DMS79 (cell line): ENCODE measurements at places on chromosomes 5 and 9.
A peak's percentile ranks its signal among the peaks of the same experiment; 100 is the strongest.

GRCh38 chr5:109962882-109963603 is 273.3 kb downstream of the MAN2A1 start:
- no peak for DNase-seq

GRCh38 chr5:35035271-35035670 is 12.5 kb downstream of the AGXT2 start:
- DNase-seq: no peak

GRCh38 chr9:30935730-30936129 is 1448.7 kb upstream of the ACO1 start:
- DNase-seq: no peak

DNA sequence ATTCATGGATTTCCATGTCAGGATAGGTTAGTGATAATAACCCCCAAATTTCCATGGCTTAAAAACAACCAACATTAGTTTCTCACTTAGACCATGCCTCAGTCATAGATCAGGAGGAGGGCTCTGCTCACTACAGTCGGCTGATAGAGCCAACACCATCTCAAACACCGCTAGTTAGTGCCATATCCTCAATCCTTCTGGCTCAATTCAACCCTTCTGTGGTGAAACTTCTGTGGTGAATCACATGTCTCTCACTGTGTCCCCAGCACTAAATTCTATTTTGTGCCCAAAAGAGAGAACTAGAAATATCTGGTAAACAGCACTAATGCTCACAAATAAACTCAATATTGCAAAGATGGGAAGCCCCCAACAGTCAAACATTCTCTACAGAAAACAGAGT is 21.1 kb downstream of the ECPAS start:
- DNase-seq: no peak

GRCh38 chr9:27467486-27467885 is 56.6 kb upstream of the IFNK start:
- DNase-seq: peak; percentile 16

DNA sequence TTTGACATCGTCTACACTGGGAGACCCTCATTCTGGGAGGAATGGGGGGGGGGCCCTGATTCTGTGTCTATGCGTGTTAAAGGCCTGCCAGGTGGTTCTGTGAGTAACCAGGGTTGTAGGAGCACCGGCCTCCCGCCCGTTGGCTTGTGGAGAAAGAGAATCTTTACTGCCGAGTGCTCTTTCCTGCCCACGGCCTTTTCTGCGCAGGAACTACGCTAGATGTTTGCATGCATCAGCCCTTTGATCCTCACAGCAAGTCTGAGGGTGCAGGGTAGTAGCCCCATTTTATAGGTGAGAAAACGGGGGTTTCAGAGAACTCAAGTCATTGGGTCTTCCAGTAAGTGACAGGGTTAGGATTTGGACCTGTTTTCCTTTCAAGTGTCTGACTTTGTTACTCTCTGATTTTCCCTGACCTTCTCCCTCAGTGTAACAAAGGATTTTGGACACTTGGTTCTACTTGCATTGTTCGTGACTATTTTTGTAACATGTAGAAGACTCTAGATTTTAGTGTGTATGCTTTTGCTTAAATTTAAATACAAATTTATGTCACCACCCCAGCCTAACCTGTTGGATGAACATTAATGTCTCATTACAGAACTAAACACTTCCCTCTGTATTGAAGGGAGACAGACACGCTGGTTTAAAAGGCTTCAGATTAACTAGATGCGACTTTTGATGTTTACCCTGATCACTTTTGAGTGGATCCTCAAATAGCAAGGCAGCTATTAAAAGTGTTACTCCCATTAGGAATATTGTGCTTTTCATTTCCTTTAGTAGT is 22.0 kb downstream of the MAST4 start:
- DNase-seq: no peak

GRCh38 chr9:124357721-124358361 is 57.4 kb downstream of the PSMB7 start:
- no peak for DNase-seq

DNA sequence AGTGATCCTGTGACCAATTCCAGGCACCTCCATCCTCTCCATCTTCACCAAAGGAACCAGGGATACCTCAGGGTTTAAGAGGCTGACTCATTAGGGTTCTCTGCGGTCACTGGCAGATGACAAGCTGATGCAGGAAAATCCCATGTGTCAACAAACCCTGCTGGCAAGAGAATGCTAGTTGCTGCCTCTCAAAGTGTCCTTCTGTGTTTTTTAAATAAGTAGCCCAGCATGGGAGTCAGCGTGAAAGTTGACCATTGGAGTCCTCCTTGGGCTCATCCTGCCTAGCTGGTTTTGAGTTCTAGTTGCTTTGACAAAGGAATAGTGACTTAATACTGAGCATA is 200.2 kb downstream of the SLIT3 start:
- DNase-seq: no peak

- DNase-seq: no peak
These were observed 122.0 kb downstream of the PAPPA start for GRCh38 chr9:116275418-116276195.

DNA sequence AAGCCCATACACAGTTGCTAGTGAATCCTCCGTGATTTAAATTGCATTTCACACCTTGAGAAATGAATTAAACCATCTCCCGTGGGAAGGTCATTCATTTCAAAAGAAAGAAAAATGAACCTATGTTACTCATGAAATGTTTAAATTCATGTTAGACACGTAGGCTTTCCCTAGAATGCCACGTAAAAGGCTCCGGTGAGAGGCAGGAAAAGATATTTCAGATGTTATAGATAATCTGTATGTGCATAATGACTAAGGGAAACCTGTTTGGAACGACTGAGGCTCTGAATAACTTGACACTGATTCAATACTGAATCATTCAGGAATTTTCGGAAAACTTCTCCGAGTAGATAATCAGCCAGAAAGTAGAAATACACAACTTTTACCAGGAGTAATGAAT is 134.3 kb upstream of the ICE1 start:
- no peak for DNase-seq

GRCh38 chr9:99466781-99467180 is 244.7 kb downstream of the SEC61B start:
- no peak for DNase-seq

GRCh38 chr5:66351813-66352212 is 207.7 kb downstream of the SREK1 start:
- DNase-seq: no peak

DNA sequence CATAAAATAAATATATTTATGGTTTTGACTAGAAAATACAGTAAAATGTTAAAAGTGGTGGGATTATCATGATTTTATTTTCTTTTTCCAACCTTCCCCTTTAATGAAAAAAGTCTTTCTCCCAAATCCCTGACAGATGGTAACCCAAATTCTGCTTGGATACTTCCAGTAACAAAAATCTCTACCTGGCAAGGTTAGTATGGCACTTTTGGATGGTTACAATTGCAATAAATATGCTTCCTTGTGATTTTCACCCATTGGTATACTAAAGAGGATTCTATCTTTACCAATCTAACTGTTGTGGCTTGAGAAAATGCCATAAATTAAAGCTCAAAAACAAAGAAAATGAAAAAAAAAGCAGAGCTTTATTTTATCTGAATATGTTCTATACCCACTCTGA is 62.8 kb downstream of the GABRB2 start:
- DNase-seq: no peak

- DNase-seq: no peak
These were observed 333.3 kb downstream of the ARRDC3 start for GRCh38 chr5:91049800-91050199.

GRCh38 chr5:25754895-25755294 is 1110.1 kb upstream of the CDH10 start:
- DNase-seq: peak; percentile 0

- DNase-seq: peak; percentile 78
These were observed 4.0 kb downstream of the SIT1 start for GRCh38 chr9:35646533-35647265.

GRCh38 chr5:6910950-6911349 is 197.7 kb downstream of the TENT4A start:
- DNase-seq: no peak

DNA sequence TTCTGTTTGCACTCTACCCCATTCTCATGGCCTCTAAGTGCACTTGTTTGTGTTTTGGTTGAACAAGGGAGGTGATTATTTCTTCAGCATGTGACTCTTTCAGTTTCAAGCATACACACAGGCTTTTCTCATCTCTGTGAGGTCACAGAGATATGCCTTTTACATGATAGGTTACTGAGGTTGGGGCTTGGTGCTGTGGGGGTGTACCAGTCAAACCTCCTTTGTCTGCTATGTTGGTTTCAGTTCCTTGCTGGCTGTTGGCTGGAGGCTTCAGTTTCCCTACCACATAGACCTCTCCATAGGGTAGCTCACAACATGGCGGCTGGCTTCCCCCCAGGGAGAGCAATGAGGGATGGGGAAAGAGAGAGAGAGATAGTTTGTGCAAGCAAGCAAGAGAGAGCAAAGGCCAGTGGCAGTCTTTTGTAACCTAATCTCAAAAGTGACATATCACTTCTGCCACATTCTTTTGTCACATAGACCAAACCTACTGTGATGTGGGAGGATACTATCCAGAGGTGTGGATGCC is 96.7 kb upstream of the SEMA6A start:
- DNase-seq: no peak

GRCh38 chr9:96874947-96875460 is 20.7 kb upstream of the ZNF782 start:
- no peak for DNase-seq

DNA sequence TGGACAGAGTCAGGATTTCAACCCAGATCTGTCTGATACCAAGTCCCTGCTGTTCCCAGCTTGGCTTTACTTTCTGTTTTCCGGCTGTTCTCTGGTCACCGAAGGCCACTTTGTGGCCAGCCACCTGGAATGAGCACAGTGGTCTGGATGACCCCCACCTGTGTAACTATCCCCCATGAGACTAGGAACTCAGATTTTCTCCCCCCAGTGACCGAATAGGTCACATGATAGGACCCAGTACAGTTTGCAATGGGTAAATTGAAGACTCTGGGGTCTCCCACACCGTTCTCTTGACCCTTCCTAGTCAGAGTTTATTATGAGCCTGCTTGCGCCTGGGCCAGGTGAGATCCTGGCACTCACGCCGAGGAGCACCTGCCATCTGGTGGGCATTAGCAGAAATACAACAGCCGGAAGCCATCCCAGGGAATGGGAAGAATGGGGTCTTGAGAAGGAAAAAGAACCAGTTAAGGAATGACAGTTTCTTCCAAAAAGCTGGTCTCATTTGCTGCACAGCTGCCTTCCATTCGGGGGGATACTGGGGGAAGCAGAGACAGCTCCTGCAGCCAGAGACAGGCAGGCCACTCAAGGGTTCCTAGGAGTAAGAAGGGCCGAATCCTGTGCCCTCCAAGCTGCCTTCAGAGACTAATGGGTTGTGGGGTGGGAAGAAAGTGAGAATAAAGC is 7.1 kb downstream of the PHYHD1 start:
- peak; percentile 34 for DNase-seq

DNA sequence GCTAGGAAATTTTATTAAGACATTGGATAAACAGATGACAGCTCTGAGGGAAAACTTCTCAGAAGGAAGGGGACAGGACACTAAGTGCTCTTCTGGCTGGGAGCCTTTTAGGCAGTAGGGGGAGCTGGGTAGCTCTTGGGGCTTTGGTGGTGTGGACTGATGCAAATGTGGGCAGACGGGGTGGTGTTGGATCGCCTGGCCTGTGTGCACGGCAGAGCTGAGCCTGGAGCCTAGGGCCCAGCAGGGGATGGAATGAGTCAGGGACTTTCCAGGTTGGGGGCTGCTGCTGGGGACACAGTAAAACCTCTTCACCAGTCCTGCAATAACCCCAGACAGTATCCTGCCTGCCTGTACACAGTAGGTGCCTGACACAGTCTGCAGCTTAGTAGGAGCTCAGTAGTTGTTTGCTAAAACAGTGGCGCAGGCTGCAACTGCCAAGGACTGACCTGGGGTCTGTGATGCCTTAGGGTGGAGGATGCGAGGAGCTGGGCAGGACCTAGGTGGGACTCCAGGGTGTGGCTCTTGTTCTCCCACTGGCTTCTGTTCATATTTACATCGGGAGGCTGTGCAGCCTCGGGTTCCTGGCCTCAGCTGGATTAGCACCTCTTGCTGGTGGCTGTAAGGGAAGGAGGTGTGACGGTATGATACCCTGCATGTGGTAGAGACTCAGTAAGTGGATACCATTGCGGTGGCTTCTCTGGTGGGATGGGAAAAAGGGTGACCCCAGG is 83.8 kb downstream of the DAB2IP start:
- no peak for DNase-seq

GRCh38 chr5:167402671-167403070 is 888.8 kb upstream of the WWC1 start:
- no peak for DNase-seq

GRCh38 chr9:113648586-113648985 is 185.1 kb downstream of the RGS3 start:
- no peak for DNase-seq

GRCh38 chr9:112048924-112049691 is 126.0 kb downstream of the SUSD1 start:
- no peak for DNase-seq
